ENCODE measurements at places on chromosomes 12 and 14.

GRCh38 chr12:34163443-34163842, 141.1 kb downstream of the ALG10 start:
- no peak for DNase-seq

DNA sequence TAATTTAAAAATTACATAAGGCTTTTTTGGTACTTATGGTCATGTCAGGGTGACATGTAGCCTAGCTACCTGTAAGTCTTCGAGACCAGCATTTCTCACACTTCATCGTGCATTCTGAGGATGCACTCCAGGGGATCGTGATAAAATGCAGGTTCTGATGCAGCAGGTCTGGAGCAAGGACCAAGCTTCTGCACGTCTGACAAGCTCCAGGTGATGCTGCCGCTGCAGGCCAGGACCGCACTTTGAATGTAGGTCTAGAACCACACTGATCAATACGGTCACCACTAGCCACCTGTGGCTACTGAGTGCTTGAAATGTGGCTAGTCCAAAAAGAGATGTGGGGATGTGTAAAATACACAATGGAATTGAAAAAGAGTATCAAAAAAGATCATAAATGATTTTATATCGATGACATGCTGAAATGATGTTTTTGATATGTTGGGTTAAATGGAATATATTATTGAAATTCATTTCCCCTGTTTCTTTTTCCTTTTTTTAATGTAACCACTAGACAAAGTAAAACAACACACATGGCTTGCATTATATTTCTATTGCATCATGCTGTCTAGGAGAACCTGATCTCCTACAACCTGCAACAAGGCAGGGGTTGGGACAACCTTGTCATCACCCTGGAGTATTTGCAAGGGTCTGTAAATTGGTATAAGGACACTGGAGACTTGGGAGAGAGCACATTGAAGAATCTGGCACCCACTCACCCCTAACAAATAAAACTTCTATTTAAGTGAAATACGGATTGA, 142.4 kb downstream of the DPF3 start:
- DNase-seq = no peak

DNA sequence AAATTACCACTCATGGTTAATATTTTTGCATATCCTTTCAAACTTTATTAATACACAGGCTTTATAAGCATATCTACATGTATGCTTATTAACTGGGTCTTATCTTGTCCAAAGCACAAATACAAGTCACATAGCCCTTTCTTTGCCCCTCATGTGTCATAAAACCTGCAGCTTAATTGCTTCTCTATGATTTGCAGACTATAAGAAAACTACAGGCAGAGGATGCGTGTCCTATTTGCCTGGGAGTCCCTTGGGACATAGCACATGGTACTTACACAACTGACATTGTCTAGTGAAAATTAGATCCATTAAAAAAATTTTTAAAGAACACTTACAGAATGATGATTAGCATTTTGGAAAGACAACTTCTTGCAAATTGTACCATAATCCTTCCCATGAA, 190.5 kb upstream of the PLEKHA5 start:
- DNase-seq = no peak

GRCh38 chr12:6140651-6141447, 16.4 kb upstream of the VWF start:
- DNase-seq = peak; percentile 11

DNA sequence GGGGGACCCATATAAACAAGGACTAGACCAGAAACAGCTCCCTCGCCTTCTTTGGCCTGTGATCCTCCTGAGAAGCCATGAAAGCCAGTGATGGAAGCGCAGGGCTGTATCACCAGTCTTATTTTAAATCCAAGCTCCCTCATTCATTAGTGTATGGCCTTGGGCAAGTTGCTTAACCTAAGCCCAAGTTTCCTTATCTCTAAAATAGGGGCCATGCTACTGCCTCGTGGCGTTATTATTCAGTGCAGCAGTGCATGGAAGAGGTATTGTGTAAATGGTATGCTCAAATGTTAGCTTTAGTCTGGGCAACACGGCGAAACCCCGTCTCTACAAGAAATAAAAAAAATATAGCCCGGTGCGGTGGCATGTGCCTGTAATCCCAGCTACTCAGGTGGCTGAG, 9.9 kb downstream of the ESPL1 start:
- no peak for DNase-seq

GRCh38 chr14:24335461-24336171, 745 bp upstream of the ADCY4 start:
- DNase-seq = no peak

DNA sequence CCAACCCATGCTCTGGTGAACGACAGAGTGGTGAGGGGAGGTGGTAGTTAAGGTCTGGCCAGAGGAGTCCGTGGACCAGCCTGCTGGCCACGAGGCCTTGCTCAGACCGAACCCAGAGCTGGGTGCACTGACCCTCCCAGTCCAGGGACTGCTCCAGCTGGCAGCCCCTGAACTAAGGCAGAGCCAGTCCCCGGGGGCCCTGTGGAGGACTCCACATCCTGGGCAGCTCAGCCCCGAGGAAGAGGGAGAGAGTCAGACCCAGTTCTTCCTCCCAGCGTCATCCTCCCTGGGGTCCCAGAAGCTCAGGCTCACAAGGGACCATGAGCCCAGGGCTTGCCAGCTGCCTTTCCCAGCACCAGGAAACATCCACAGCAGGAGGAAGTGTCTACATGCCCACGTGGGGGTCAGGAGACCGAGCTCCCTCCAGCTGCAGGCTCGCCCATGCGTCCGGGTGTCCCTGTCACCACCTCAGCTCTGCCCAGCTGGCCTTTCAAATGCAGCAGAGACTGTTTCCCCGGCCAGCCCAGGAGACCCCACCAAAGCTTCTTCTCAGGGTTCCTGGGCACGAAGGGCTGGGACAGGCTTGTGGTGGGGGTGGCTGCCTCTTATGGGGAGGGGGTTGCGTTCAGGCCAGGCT, 194.4 kb downstream of the KIF26A start:
- DNase-seq = no peak

GRCh38 chr14:77296155-77296554, 24.5 kb downstream of the POMT2 start:
- no peak for DNase-seq

DNA sequence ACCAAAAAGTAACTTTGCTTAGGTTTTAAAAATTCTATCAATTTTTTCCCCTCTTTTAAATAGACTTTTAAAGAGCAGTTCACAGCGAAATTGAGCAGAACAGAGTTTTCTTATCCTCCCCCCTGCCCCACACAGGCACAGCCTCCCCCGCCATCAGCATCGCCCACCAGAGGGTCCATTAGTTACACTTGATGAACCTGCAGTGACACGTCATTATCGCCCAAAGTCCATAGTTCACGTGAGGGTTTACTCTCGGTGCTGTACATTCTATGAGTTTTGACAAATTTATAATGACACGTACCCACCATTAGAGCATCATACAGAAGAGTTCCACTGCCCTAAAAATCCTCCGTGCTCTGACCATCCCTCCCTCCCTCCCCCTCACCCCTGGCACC, 58.4 kb downstream of the FZD10 start:
- DNase-seq = no peak

GRCh38 chr12:111130336-111130735, 210.0 kb upstream of the MYL2 start:
- no peak for DNase-seq

DNA sequence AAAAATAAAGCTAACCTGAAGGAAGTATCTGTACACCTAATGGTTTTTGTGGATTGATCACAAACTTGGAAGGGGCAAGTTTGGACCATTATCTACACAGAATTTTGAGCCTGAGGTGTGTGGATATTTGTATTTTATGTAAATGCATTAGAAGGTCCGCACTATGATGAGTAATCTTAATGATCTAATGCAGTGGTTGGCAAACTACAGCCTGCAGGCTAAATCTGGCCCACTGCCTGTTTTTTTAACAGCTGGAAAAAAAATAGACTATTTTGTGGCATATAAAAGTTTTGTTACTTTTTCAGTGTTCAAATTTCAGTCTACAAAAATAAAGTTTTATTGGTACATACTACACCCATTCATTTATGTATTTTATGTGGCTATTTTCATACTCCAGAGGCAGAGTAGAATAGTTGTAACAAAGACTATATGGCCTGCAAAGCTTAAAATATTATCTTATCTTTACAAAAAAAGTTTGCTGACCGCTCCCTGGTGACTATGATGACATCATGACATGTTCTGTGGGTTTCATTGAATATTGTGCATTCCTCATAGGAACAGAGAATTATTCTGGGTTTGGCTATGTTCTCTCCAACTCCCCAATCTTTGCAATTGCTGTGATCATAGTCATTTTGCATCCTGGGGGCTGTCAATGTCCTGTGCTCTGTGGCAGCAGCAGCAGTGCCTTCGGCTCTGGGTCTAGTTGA, 962.6 kb upstream of the FBXO33 start:
- DNase-seq = no peak

DNA sequence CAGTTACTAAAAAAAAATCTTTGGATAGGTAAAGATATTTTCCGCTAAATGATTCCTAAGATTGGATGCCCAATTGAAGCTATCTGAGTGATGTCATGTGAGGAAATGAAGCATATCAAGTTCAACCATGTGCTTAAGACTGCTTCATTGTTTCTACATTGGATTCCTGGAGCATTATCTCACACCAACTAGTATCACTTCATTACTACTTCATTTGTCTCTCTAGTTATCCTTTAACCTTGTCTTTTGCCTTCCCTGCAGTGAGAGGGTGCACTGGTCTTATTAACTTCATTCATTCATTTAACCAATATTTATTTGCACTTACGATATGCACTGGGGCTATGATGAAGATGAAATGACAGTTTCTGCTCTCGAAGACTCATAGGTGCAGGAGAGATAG, 198.1 kb downstream of the SLC38A4 start:
- no peak for DNase-seq

DNA sequence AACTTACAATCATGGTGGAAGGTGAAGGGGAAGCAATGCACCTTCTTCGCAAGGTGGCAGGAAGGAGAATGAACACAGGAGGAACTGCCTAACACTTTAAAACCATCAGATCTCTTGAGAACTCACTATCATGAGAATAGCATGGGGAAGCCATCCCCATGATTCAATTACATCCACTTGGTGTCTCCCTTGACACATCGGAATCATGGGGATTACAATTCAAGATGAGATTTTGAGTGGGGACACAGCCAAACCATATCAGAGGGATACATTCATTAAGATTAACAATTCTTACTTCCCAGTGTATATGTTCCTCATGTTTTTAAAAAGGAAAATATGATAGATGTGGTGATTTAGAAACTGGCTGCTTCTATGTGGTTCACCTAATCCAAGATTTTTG, 117.9 kb downstream of the PDE3A start:
- DNase-seq = no peak

GRCh38 chr14:85438481-85438942, 91.4 kb upstream of the FLRT2 start:
- DNase-seq = no peak

DNA sequence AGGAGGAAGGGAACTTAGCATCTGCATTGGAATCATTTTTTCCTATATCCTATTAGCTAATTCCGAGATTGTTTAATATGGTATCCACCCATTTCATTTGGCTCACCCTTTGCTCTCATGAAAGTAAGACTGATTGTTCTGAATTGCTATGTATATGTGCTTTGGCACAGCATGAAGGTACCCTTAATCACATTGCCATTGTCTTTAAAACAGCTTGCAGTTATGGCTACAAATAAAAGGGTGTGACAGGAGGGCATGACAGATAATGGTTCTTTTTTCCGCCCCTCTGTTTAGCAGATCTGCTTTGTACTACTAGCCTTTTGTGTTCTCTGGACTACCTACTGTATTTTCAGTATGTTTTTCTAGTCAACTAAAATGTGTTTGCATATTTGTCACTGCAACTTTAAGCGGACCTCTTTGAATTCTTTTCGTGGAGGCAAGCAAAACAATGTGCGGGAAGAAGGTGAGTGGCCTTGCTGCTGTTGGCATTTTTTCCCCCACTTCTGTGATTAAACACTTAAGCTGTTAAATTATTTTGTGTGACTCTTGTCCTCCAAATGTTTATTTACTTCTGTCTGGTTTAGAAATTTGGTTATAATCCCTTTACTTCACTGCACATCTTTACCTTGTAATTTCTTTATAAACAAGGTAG, 35.8 kb downstream of the FBXO34 start:
- no peak for DNase-seq

GRCh38 chr12:13373803-13374202, 177.3 kb downstream of the EMP1 start:
- DNase-seq = no peak

DNA sequence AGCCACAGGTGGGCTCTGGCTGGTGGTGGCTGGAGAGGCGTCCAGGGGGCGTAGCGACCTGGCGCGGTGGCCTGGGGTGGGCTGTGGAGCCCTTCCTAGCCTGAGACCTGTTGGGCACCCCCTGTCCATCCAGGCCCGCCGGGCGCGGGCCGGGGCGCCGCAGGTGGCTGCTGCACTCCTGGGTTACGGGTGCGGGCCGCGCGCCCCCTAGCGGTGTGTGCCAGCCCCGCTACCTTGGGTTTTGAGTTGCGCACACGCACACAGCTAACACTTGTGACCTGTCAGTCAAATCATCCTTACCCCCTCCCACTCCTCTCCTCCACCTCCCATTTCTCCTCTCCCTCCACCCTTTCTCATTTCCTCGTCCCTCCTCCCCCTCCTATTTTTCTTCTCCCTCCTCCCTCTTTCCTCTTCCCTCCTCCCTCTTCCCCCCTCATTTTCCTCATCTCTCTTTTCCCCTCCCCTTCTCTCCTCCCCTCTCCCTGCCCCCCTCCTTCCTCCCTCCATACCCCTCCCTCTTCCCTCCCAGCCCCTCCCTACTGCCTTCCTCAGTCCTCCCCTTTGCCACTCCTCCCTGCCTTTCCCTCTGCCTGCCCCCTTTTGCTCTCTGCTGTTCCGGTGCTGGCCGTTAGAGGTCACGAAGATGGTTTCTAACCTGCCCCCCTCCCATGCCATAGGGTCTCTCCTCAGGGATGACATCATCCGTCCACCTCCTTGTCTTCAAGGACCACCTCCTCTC, 2.3 kb downstream of the MEG3 start:
- DNase-seq = no peak

DNA sequence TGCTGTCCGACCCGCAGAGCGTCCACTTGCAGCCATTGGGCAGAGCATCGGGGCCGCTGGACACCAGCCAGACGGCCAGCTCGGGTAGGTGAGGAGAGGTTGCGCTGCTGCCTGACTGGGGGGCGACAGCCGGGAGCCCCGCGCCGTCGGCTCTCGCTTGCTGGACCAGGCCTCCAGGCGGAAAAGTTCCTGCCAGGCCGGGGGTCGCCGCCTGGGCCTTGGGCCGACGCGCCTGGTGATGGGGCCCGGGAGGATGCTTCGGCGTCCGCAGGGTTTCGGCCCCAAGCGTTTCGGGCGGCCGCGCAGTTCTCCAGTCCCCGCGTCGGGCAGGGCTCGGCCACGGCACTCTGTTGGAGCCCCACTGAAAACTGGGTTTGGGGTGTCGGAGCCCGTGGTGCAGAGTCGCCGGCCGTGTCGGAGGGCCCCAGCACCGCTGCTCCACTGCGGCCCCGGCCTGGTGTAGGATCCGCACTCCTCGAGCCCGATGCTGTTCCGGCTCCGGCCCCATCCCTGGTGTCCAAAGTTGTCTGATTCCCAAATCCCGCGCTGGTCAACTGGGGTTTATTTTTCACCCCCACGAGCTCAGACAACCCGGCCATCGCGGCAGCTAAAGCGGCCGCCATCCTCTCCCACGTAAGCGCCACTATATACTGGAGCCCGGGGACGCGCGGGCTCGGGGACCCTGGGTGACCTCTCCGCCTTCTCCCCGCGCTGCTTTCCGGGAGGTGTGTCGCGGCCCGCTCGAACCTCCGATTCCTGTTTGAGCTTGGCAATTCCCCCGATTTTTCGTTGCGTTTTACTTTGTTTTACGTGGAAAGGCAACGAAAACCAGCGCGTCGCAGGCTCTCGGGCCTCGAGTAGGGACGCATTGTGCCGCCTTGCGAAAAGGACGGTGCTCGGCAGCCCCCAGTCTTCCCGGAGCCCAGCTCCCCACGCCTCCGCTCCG, 872 bp downstream of the VSX2 start:
- DNase-seq = no peak

Data from activated naive CD8-positive, alpha-beta T cell treated with anti-CD3 and anti-CD28 coated beads for 36 hours (primary cell).